ENCODE measurements at places on chromosomes 5 and 9.
A peak's percentile ranks its signal among the peaks of the same experiment; 100 is the strongest.

- no peak for DNase-seq
These were observed 242.8 kb downstream of the RASEF start for GRCh38 chr9:82820186-82820585.

GRCh38 chr5:173029499-173029921, 26.6 kb upstream of the CREBRF start:
- DNase-seq, result no peak

DNA sequence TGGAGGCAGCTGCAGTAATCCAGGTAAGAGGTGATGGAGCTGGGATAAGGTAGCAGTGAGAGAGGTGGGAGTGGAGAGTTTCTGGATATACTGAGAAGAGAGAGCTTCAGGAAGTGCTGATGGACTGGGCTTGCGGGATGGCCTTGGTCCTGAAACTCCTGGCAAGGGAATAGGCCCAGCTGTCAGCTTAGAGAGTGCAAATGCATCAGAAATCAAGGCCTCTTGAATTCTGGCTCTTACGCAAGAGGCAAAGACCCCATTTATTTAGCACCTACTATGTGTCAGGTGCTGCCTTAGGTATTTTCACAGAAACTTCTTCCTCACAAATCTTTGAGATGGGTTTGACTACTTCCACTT, 227.2 kb upstream of the MAP3K1 start:
- DNase-seq, result no peak

DNA sequence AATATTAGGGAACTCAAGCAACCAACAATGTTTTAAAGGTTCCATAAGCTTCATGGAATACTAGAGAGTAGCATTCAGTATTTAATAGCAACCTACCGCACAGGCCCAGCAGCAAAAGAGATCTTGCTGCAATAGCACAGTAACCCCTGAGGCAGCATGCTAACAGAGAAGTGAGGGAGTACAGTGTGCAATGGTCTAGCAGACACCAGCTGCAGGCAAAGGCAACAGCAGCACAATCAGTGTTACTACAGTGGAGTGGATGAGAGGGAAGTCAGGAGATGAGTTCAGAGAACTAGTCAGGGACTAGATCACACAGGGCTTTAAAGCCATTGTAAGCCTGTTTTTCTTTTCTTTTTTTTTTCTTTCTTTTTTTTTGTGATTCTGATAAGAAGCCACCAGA, 2.8 kb downstream of the TICAM2 start:
- peak; percentile 37 for DNase-seq

- no peak for DNase-seq
These were observed 282.9 kb upstream of the ANKRD55 start for GRCh38 chr5:56516035-56516434.

DNA sequence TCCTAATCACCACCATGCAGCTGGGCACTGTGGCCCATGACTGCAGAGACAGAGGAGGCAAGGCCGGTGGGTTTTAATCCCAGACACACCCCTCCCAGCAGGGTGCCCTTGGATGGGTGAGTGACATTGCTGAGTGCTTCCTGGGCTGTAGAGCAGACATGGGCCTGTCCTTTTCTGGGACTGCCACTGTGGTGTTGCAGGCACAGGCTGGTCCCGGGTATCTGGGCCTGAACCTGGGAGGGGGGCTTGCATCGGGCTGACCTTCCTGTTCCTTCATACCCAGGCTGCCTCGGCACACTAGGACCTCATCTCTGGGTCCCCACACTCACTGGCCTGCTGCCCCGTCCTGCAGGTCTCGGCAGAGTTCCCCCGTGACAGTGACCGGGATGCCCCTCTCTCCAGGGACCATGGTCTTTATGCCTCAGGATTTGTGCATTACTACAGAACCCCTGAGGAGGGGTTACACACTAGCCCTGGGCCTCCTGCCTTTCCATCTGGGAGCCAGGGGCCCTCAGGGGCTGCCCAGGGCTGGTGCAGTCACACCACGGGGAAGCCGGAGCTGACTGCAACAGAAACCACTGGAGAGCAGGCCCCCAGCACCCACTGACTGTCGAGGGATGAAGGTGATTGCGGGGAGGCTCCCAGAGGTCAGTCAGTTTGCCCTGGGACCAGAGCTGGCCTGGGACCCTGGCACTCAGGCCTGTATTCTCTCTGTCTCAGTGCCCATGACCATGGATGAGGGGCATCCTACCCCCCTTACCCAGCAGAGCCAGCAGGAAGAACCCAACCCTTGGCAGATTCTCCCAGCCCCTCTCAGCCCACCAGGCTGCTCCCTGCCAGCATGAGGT, 8.9 kb upstream of the SLC25A48 start:
- no peak for DNase-seq

GRCh38 chr9:130894546-130894945, 2.1 kb downstream of the QRFP start:
- DNase-seq, result no peak

- no peak for DNase-seq
These were observed 55.6 kb downstream of the CCDC192 start for GRCh38 chr5:127758766-127759283.

- no peak for DNase-seq
These were observed 51.1 kb upstream of the COL5A1 start for GRCh38 chr9:134590240-134591081.

- DNase-seq, result no peak
These were observed 10.9 kb downstream of the GPR107 start for GRCh38 chr9:130064621-130065020.

DNA sequence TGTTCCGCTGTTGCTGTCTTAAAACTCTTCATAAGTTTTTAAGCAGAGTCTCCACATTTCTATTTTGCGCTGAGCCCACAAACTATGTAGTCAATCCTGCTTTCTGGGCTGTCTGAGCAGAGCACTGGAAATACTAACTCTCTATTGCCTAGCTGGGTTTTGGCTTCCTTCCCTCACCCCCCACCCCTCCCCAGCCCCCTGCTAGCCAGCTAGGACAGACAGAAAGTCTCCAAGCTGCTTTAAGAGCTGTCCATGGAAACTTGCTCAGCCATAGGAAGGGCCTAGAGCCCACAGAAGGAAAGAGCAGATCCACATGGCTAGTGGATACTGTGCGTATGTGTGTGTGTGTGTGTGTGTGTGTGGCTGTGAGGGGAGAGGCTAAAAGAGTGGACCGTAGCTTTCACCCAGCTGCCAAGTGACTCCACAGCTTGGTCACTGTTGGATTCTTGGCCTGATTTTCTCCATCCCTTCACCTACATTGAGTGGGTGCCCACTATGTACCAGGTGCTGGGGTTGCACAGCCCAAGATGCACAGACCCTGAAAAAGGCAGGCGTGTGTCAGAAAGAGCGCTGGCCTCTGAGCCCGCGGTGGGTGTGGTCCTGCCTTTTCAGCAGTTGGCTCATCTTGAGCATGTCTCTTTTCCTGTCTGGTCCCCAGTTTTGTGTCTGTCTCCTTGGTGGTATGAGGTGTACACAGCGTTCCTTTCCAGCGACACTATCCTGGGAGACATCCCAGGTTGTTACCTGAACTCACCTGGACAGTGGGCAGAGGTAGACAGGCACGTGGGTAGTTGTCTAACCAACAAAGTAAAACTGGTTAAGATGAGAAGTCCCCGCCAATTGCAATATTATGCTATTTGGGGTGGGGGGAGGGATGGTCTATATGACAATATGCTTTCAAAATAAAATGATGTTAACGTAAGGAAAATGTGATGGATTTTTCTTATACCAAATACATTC, 5.4 kb upstream of the NKX2-5 start:
- no peak for DNase-seq

DNA sequence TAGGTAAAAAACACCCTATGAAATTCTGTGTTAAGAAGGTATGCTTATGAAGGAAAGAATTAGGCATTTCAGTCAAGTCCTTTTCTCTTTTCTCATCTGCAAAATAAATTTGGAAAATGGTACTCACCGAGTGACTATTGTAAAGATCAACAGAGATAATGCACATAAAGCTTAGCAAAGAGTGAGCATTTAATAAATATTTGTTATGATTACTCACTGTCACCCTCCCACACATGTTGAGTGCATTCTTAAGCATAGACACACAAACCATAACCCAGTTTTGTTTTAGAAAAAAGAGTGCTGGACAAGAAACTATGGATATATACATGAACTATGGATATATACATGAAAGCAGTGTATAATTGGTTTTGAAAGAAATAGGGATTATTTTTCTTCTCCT, 54.7 kb upstream of the PRLR start:
- no peak for DNase-seq

- no peak for DNase-seq
These were observed 1236.0 kb downstream of the MAT2B start for GRCh38 chr5:164741376-164741775.

- DNase-seq, result no peak
These were observed 99.7 kb downstream of the HTR4 start for GRCh38 chr5:148554621-148555020.

DNA sequence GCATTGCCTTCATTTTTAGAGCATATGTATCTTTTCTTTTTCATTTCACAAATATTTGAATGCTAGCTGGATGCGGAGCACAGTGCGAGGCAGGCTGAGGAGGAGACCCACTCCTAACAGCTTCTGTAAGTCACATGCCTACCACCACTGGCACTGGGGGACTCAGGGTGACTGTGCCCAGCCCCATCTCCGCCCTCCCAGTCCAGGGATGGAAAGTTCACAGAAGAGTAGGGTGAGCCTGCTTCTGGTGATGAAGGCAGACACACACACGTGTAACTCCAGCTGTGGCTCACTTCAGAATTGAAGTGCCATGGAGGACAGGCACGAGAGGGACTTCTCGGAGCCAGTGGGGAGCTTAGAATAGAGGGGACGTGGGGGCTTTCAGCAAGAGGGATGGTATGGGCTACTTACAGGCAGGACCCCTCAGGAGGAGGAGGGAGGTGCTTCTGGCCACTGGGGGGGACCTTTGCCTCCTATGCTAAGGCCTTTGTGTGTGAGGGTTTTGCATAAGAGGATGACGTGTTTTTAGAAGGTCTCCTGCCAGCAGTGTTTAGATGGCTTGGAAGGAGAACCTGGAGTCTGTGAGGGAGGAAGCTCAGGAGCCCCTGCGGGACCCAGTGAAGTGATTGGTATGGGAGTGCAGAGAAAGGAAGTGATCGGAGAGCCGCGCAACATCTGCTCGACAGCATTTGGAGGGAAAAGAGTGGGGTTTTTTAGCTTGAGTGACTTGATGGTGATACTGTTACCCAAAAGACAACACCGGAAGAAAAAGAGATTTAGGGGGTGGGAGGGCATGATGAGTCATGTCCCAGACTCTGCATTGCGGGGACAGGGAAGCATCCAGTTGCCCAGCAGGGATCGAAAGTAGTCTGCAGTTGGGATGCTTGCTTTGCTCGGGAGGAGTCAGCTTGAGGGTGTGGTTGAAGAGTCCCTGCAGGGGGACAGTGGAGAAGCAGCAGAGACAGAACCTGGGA, 163.5 kb upstream of the OTULINL start:
- DNase-seq, result no peak

DNA sequence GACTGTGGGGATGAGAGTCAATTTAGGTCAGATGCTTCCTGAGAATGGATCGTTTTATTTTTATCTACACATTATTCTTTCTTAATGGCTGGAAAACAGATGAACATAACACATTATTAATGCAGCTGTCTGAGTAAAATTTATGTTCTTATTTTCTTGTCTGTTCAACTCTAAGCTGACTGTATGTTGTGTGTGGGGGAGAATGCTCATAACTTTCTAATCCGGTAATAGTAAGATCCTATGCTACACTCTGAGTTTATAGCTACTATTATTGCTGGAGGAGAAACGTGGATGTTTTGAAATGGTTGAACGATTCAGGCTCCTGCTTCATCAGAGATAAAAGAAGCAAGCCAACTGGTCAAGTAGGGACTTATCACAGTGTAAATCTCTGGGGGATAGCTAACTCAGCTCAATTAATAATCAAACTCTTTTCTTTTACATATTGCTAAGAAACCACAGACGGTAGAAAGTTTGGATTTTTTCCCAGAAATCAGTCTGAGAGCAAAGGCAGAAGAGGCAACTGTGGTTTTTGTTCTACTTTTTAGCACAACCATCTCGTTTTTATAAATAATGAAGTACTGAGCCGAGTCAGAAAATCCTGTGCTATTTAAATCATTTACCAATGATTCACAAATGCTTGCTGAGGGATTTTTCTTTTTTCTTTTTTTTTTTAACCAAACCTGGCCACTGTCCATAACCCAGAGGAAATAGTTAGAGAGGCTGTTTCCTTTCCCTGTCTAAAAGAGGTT, 265.0 kb upstream of the FAM174A start:
- DNase-seq, result no peak

DNA sequence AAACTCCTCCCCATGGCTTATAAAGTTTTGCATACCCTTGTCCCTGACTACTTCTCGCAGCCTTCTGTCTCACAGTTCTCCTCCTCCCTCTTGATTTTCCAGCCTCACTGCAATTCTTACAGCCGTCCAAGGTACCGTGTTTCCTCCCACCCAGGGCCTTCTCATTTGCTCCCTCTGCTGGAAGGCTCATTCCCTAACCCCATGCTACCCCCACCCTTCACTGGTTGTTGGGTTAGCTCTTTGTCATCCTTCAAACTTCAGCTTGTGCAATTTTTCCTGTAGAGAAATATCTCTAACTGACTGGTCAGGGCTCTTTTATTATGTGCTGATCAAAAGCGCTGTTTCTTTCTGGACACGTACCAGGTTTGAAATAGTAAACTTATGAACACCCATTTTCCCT, 329.2 kb downstream of the EBF1 start:
- no peak for DNase-seq

DNA sequence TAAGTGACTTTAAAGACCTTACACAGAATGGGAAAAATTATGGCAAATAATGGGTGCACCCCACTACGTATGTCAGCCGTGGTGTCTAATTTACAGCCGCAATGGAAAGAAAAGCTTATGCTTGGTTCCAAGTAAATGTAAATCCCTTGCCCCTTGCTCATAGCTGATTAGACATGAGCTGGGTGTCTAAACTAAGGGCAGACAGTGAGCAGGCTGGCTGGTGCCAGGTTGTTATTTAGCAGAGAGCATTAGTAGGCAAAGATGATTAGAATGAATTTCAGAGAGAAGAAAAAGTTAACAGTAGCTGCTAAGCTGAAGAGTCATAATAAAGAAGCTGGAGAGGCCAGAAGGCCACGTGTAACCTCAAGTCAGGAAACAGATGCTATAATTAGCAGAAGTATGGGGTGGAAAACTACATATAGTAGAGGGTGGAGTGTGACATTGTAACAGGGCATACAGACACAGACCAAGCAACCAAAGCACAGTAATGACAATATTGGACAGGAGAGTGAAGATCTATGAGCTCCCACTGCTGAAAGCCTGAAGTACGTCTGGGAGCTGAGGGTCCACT, 257.7 kb downstream of the MCTP1 start:
- no peak for DNase-seq
